ENCODE measurements at places on chromosomes 3 and 15. TPM values are rescaled to one million over a fixed set of nuclear protein-coding genes. Genes with fewer than 3 reads are reported as not detected.
A peak's percentile ranks its signal among the peaks of the same experiment; 100 is the strongest.

- H3K27ac ChIP-seq = no peak overlapping the region
- H3K27me3 ChIP-seq = no peaks in the 10 kb centered on the region
- H3K36me3 ChIP-seq = no peaks in the 10 kb centered on the region
- no peak overlapping the region for H3K4me3 ChIP-seq
- DNase-seq = no peak
Measured at GRCh38 chr3:192834428-192834827, 83.2 kb downstream of the MB21D2 start.

DNA sequence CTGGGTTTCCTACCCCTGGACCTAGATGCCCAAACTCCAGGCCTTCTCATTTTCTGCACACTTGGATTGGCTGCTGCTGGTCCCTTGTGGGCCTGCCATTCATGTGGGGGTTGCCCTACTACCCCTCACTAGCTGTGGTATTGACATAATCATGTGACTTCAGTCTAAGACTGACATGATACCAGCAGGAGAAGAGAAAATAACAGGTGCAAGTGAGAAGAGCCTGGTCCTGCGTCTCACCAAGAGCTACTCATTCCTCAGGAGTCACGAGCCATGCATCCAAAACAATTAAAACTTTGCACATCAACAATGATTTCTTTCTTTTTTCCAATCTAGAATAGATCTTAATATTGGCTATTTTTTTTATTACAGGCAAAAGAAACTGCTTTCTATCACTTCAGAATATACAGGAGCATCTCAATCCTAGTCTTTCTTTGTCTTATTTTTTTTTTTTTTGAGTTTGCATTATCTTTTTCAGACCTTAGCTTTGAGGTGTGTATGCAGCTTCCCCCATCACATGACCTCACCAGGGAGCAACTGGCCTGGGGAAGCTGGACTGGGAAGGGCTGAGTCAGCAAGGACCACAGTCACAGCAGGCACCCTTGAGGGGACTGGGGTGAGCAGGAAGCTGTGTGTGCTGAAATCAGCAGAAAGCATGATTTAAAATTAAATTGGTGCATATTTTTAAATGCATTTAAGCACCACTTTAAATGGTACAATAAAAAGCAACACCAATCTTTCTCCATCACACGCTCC lies 27.6 kb downstream of the SLC9A9 start:
- DNase-seq = no peak
- no peaks in the 10 kb centered on the region for H3K27me3 ChIP-seq
- H3K4me3 ChIP-seq = no peak overlapping the region
- H3K27ac ChIP-seq = no peak overlapping the region
- H3K4me1 ChIP-seq = no peaks in the 10 kb centered on the region

- no peaks in the 10 kb centered on the region for H3K4me1 ChIP-seq
- H3K27ac ChIP-seq = no peak overlapping the region
- no peak overlapping the region for H3K4me3 ChIP-seq
- no peak for DNase-seq
- H3K27me3 ChIP-seq = no peaks in the 10 kb centered on the region
- no peaks in the 10 kb centered on the region for H3K36me3 ChIP-seq
Measured at GRCh38 chr3:16770021-16770420, 114.7 kb upstream of the PLCL2 start.

GRCh38 chr3:13509059-13509815 lies 29.1 kb downstream of the HDAC11 start:
- H3K36me3 ChIP-seq = no peaks in the 10 kb centered on the region
- peaks cover 20% of the 10 kb centered on the region for H3K4me1 ChIP-seq
- no peak overlapping the region for H3K4me3 ChIP-seq
- H3K27me3 ChIP-seq = no peaks in the 10 kb centered on the region

- no peak for DNase-seq
- H3K4me1 ChIP-seq = no peaks in the 10 kb centered on the region
- H3K27ac ChIP-seq = no peak overlapping the region
- 0 out of 2 replicates have a peak, but pooled peaks cover 18% of the 10 kb centered on the region for H3K36me3 ChIP-seq
Measured at GRCh38 chr15:63556736-63557135, 40.5 kb upstream of the FBXL22 start.

DNA sequence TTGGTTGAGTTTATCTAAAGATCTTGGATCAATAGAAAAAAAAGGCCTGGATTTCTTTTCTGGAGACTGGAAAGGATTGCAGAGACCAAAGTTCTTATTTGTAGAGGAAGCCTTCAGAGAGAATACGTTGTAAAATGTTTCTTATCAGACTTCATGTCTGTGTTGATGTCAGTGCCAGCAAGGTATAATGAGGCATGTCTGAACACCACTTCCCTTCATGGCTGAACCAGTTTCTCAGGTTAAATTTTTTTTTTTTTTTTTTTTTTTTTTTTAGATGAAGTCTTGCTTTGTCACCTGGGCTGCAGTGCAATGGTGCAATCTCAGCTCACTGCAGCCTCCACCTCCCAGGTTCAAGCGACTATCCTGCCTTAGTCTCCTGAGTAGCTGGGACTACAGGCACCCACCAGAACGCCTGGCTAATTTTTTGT lies 17.8 kb upstream of the ZNF774 start:
- H3K4me3 ChIP-seq = no peak overlapping the region
- no peak for DNase-seq
- H3K27ac ChIP-seq = no peak overlapping the region
- no peaks in the 10 kb centered on the region for H3K27me3 ChIP-seq
- no peaks in the 10 kb centered on the region for H3K36me3 ChIP-seq
- peaks cover 7% of the 10 kb centered on the region for H3K4me1 ChIP-seq

DNA sequence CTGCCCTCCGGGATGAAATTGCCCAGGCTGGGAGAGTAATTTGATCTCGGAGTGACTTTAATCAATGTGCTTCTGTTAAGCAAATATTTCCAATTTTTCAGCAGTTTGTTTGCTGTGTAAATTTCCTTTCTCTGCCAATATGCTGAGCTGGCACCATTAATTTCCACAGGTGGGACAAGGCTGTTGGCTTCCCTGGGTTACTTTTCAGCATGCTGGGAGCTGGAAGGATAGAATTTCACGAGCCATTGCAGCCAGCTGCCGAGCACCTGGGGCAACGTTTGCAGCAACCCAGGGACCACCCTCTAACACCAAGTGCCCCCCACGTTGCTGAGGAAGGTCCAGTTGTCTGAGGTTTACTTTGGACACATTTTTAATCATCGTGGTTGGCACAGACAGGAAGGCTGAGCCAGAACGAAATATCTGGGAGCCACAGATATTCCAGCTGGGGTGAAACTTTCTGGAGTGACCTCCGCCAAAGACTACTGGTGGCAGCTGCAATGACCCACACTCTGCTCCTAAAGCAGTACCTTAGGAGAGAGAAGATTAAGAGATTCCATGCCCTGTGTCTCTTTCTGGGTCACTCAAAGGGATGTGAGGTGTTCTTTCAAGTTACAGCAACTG lies 293.3 kb upstream of the RGMA start:
- H3K27me3 ChIP-seq = peaks cover 5% of the 10 kb centered on the region
- no peak overlapping the region for H3K27ac ChIP-seq
- H3K4me3 ChIP-seq = no peak overlapping the region
- no peaks in the 10 kb centered on the region for H3K36me3 ChIP-seq
- DNase-seq = no peak

GRCh38 chr15:22944651-22945050 lies 35.5 kb downstream of the CYFIP1 start:
- peaks cover 36% of the 10 kb centered on the region for H3K36me3 ChIP-seq
- H3K4me3 ChIP-seq = no peak overlapping the region
- no peak overlapping the region for H3K27ac ChIP-seq
- no peaks in the 10 kb centered on the region for H3K4me1 ChIP-seq
- no peaks in the 10 kb centered on the region for H3K27me3 ChIP-seq
- no peak for DNase-seq

GRCh38 chr3:170528726-170529125 lies 57.1 kb downstream of the SLC7A14 start:
- H3K27ac ChIP-seq = no peak overlapping the region
- DNase-seq = no peak
- no peak overlapping the region for H3K4me3 ChIP-seq

DNA sequence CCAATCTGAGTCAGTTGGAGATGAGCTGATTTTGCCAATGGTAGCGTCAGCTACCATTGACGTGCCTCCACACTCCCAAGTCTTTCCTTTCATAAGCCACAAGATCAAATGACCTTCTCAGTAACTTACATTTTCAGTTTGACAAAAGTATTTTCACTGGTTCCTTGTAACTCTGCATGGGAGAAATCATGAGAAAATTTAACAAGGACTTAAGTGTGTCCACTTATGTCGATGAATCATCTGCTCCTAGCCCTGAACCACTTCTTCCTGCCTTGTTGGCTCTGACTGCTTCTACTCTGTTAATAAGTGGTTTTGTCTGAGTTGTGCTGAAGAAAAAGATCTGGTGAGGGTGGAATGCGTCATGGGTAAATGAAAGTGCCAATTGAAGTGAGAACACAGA lies 101.2 kb downstream of the NFKBIZ start:
- DNase-seq = no peak
- H3K27ac ChIP-seq = no peak overlapping the region
- H3K36me3 ChIP-seq = no peaks in the 10 kb centered on the region
- H3K27me3 ChIP-seq = no peaks in the 10 kb centered on the region
- no peak overlapping the region for H3K4me3 ChIP-seq

DNA sequence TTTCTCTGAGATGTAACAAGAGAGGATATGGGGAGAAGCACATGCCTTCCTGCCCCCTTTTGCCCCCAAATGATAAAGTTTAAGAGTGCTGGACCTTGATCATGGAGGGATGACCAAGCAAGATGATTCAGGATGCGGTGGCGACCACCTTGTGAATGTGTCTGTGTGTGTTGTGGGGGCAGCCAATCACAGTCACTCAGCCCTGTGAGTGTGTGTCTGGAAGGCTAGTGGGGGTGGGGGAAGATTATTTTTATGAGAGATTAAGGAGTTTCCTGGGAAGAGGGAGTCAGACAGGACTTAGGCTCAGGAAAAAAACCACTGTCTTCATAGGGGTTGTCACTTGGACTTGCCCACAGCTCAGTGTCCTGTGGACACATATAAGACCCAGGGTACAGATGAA lies 57.8 kb upstream of the KY start:
- DNase-seq = no peak
- H3K27me3 ChIP-seq = peaks cover 16% of the 10 kb centered on the region
- no peaks in the 10 kb centered on the region for H3K36me3 ChIP-seq
- H3K27ac ChIP-seq = no peak overlapping the region
- H3K4me3 ChIP-seq = no peak overlapping the region

GRCh38 chr3:63976161-63976871 lies 47.0 kb downstream of the PSMD6 start:
- DNase-seq = no peak
- no peaks in the 10 kb centered on the region for H3K27me3 ChIP-seq
- H3K27ac ChIP-seq = no peak overlapping the region
- H3K36me3 ChIP-seq = no peaks in the 10 kb centered on the region

GRCh38 chr15:53453253-53454105 lies 306.0 kb downstream of the WDR72 start:
- H3K4me1 ChIP-seq = no peaks in the 10 kb centered on the region
- H3K27me3 ChIP-seq = no peaks in the 10 kb centered on the region
- H3K27ac ChIP-seq = no peak overlapping the region
- H3K4me3 ChIP-seq = no peak overlapping the region
- no peaks in the 10 kb centered on the region for H3K36me3 ChIP-seq
- DNase-seq = no peak

GRCh38 chr3:21938267-21938681 lies 187.3 kb upstream of the ZNF385D start:
- no peak overlapping the region for H3K4me3 ChIP-seq
- no peaks in the 10 kb centered on the region for H3K36me3 ChIP-seq
- H3K27ac ChIP-seq = no peak overlapping the region
- DNase-seq = no peak
- H3K27me3 ChIP-seq = no peaks in the 10 kb centered on the region
- H3K4me1 ChIP-seq = no peaks in the 10 kb centered on the region

- H3K27me3 ChIP-seq = no peaks in the 10 kb centered on the region
- no peaks in the 10 kb centered on the region for H3K36me3 ChIP-seq
- peak; percentile 72 for DNase-seq
- no peak overlapping the region for H3K4me3 ChIP-seq
- H3K4me1 ChIP-seq = peaks cover 10% of the 10 kb centered on the region
Measured at GRCh38 chr3:135895106-135895733, 70.3 kb upstream of the PPP2R3A start.

TSEN2 gene
- 35.5 TPM for total RNA-seq

MCF2L2 gene
- 1.5 TPM for total RNA-seq

GOLGA6L4 gene
- 3.2 TPM for total RNA-seq

HDAC11 gene
- 16.1 TPM for total RNA-seq

PIF1 gene
- 34.9 TPM for total RNA-seq

SLC22A13 gene
- total RNA-seq = 0.47 TPM

GOLGA8T gene
- total RNA-seq = not detected

KCNH8 gene
- 0.12 TPM for total RNA-seq

TGM4 gene
- total RNA-seq = not detected

NDUFAF3 gene
- 91.0 TPM for total RNA-seq

TBC1D21 gene
- total RNA-seq = not detected

TICRR gene
- total RNA-seq = 24.8 TPM

SPESP1 gene
- total RNA-seq = not detected

Measured in HCT116 (cell line).